Subcutaneous adipose tissue (tissue), 4 donors: ENCODE measurements at places on chromosomes 6 and 20. TPM values are rescaled to one million over a fixed set of nuclear protein-coding genes. Genes with fewer than 3 reads are reported as not detected.

The FERMT1 gene
- not detected for total RNA-seq

The DUSP15 gene
- 1.2 TPM for total RNA-seq

The SLC22A2 gene
- not detected for total RNA-seq

The BPHL gene
- total RNA-seq: 27.2 TPM

The ISM1 gene
- total RNA-seq: 12.2 TPM

The CDH4 gene
- total RNA-seq: not detected

The PKIB gene
- 1.5 TPM for total RNA-seq

The ANKRD66 gene
- not detected for total RNA-seq

The RBBP8NL gene
- total RNA-seq: not detected

The FNDC1 gene
- 6.3 TPM for total RNA-seq

The GGT7 gene
- 2.9 TPM for total RNA-seq

The OR12D3 gene
- not detected for total RNA-seq

The GPLD1 gene
- total RNA-seq: 17.5 TPM

The BPIFB1 gene
- total RNA-seq: not detected

The PRDM13 gene
- not detected for total RNA-seq

The PPP1R10 gene
- total RNA-seq: 29.7 TPM

The ZBTB46 gene
- total RNA-seq: 7.5 TPM

The GPX5 gene
- total RNA-seq: not detected

The LRRC73 gene
- total RNA-seq: 0.33 TPM

The QRSL1 gene
- 12.9 TPM for total RNA-seq

The CLVS2 gene
- total RNA-seq: not detected

The KHDC1L gene
- not detected for total RNA-seq

The LPIN3 gene
- 21.1 TPM for total RNA-seq

The PDYN gene
- total RNA-seq: not detected

The XKR7 gene
- total RNA-seq: not detected

The SLC52A3 gene
- 0.34 TPM for total RNA-seq

The ZNF391 gene
- 3.2 TPM for total RNA-seq

The DPPA5 gene
- not detected for total RNA-seq

The TCP11 gene
- not detected for total RNA-seq

The TCF21 gene
- 0.44 TPM for total RNA-seq

The PSORS1C1 gene
- total RNA-seq: 0.66 TPM

The HLA-DPA1 gene
- total RNA-seq: 155 TPM

The SEMG1 gene
- total RNA-seq: not detected

The PBOV1 gene
- not detected for total RNA-seq

The CRISP3 gene
- total RNA-seq: not detected

The TRIM15 gene
- total RNA-seq: not detected

The OR2H1 gene
- total RNA-seq: not detected

The INSM1 gene
- total RNA-seq: not detected

The ADGB gene
- not detected for total RNA-seq

The WFDC10B gene
- total RNA-seq: not detected

The KIF3B gene
- total RNA-seq: 17.7 TPM

The HLA-E gene
- 750 TPM for total RNA-seq
